ENCODE measurements at places on chromosomes 2 and 18.

DNA sequence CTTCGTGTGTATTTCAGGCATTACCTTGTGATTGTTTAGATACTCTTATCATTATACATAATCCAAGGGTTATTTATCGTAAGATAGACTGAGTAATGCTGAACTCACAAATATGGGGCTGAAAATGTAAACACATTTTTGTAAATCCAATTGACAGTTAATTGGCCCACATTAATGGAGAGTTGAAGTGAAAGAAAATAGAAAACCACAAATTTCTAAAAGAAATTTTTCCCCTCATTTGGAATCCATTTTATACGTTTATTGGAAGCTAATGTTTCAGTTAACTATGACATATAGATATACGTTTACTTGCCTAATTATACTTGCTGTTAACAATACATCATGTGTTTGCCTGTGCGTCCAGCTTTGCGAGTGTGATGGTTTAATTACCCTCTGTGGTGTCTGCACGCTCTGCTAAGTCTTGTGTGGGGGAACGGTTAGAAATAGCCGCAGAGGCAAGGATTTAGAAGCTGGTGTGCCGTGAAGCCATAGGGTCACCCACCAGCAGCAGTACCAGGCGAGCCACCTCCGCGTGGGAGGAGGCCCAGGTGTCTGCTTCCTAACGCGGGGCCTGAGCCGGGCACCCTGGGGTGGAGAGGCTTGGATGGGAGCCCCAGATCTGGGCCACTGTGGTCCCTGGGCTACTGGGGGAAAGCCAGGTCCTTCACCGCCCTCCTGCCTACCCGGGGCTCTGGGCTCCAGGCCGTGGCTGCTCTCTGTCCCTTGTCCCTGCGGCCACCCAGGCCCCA is 38.0 kb downstream of the TSHZ1 start:
- no peak for DNase-seq

DNA sequence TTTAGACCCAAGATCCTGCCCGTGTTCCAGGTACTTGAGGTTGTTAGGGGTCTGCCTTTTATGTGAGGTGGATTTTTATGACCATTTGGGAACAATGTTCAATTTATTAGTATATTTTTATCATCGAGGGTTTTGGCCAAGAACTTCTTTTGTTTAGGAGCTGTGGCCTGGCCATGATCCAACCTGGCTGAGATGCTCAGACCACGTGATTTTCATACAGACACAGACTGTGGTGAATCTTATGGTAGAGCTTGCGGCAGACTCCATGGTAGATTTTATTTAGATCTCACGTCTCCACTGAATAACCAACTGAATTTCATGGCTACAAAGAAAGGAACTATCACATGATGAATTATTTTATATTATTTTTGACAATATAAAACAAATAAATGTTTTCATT is 405.5 kb upstream of the VWC2L start:
- no peak for DNase-seq

GRCh38 chr2:232587512-232587911 is 37.0 kb downstream of the EIF4E2 start:
- no peak for DNase-seq

DNA sequence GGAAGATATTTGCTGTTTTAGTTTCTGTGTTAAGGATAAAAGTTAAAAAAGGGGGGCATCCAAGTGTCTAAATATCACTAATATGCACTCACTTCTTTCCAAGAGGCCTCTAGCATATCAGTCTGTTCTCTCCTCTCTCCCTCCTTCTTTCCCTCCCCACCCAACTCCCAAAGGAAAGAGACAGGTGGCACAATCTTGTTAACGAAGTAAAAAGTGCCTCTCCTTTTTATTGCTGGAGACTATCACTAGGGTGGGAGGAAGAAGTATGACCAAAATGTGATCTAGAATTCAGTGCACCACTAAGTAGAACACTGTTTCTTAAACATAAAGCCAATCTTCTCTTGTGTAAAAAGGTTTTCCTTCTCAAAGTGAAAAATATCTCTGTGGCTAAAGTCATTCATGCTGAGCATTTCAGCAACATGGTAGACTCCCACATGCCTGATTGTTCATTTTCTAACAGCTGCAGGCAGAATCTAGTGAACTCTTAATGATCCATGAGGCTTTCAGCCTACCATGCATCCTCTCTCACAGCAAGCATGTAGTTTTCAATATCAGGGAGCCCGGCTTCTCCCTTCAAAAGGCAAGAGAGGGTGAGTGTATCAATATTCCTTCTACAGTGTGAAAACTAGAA is 39.5 kb downstream of the RNU4ATAC start:
- no peak for DNase-seq

DNA sequence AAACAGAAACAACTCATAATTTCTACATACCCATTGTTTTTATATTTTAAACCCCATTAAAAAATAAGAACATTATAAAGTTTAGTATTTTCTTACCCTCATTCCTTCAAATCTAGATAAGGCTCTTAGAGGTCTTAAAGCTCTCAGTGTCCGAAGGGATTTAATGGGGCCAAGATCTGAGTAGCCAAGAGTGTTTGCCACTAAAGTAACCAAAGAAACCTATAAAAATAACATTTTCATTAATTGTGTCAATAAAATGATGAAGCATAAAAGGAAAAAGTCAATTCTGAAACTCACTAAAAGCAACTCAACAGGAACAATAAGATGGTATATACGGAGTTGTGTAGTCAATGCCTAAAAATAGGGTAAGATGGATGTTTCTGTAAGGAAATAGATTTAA is 105.4 kb upstream of the SCN1A start:
- DNase-seq, result no peak

DNA sequence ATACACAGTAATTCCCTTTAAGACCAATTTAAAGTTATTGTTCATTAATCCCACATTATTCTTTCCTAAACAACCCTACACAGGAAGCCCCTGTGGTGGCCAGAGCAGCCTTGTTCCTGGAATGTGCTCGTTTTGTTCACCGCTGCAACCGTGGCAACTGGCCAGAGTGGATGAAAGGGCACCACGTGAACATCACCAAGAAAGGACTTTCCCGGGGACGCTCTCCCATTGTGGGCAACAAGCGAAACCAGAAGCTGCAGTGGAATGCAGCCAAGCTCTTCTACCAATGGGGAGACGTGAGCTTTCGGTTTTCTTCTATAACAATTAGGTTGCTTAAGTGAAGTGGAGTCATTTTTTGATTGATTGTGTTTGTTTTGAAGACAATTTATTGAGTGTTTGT is 101.0 kb downstream of the UNC80 start:
- no peak for DNase-seq

DNA sequence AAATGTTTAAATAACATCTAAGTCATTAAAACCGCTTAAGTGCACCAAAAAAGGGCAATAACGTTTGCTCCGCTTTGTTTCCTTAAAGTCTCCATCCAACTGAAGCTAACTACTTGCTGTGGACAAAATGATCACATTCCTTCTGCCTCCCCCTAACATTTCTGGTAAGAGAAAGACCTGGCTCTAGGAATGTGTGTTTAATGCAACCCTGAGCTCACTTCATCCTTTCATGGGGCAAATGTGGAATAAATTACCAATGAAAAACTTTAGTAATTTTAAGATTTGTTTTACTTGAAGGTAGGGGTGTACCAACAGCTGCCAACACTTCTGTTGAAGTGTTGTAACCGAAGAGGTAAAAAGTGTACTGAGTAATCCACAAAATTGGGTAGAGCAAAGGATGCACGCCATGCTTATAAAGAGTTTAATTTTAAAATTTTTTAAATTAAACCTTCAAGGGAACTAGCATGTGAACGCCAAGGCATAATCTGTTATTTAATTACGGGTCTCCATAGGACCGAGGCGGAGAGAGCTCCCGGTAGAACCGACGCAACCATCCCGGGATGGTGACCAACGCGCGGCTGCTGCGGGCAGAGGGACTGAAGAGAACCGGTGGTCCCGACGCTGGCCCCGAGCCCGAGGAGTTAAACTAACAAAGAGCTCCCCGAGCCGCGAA is 1.1 kb downstream of the HNRNPLL start:
- peak; percentile 30 for DNase-seq

DNA sequence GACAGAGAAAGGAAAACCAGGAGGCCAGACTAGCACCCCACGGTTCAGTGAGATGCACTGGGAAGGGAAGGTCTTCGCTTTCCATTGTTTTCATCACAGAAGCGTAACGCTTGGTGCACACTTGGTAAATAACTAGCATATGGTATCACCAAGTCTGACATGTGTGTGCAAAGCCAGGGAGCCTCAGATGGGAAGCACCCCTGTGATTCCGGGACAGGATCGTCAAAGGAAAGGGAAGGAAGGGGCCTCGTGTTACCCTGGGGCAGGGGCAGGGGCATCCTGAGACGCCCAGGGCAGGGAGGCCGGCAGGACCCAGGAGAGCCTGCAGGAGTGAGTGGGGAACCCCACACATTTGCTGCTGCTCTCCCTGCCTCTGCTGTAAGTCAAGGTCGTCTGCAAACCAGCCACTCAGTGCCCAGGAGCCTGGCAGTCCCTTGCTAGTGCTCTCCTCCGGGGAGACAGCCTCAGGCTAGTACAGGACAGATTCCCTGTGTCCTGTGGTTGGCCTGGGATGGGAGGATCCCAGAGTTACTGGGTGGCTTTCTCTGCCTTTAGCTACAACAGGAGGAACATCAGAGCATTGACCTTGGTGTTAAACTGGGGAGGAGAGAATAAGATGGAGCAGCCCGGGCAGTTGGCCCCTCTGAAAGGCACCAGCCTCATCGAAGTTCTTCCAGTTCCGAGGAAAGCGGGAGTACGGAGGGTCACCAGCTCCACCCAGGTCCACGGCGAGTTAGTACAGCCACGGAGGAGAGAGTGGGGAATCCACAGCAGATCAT is 192.5 kb downstream of the NDUFA10 start:
- no peak for DNase-seq

DNA sequence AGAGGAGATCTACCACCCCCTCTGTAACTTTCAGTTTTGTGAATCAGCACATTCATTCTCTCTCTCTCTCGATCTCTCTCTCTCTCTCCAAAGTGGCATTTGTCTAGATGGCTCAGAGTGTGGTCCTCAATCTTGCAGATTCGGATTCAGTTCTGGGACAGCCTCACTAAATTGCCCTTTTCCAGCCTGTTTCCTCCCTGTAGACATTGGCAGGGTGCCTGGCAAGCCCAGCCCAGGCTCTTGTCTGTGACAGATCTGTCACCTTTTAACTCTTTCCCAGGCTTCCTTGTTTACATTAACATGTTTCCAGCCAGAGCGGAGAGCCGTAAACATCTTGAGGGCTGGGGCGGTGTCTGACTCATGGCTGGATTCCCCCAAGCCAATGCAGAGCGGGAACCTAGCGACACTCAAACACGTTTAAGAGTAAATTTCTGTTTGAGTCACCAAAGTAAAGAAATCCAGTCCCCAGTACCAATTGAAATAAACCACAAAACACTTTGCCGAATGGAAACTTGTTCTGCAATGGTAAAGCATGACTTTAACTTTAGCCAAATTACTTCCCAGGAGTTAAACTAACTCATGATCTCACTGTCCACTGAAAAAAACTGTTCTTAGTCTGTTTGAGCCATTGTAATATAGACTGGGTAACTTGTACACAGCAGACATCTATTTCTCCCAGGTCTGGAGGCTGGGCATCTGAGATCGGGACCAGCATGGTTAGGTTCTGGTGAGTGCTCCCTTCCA is 6.6 kb upstream of the CYP27C1 start:
- peak; percentile 61 for DNase-seq

DNA sequence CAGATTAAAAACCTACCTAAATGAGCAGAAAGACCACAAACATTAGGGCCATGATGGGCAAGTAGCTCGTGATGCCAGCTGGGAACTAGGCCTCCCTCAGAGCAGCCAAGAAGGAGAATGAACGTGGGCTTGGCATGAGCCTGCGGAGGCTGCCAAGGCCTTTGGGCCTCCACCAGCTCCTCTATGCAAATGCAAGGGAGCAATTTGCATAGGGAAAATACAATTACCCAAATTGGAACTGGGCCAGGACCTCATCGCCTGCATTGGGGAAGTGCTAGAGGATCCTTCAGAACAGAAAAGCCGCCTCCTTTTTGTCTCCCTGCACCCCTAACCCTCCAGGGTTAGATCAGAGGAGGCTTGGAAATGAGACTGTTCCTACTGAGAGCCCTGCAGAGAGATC is 326.4 kb downstream of the SMAD2 start:
- no peak for DNase-seq

DNA sequence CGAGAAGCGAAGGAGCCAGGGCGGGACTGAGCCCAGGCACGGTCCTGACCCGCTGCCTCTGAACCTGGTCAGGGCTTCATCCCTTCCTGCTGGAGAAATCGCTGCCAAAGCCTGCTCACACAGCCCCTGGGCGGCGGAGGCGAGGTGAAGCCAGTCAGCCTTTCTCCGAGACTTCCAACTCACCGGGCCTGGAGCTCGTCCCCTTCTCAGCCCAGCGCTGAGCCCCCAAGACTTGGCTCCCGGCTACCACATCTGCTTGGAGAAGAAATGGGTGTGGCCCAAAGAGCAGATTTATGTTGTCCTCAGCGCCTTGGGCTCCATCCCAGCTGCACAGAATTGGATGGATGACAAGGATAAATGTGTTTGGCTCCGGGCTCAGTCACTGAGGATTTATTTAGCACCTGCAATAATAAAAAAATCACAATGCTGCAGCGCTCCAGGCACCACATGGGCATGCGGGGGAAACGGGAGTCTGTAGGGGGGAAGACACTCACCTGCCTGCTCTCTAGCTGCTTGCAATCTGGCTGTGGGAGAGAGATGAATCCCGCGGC is 64.9 kb downstream of the ACTR2 start:
- no peak for DNase-seq

GRCh38 chr2:231717281-231718171 is 9.2 kb downstream of the PTMA start:
- peak; percentile 40 for DNase-seq

GRCh38 chr18:48733643-48734253 is 194.9 kb downstream of the CTIF start:
- no peak for DNase-seq

- no peak for DNase-seq
These were observed 140.7 kb upstream of the PXDN start for GRCh38 chr2:1884933-1885580.

GRCh38 chr18:12744103-12744502 is 41.3 kb downstream of the PSMG2 start:
- DNase-seq, result no peak

- no peak for DNase-seq
These were observed 598.6 kb downstream of the SLC4A3 start for GRCh38 chr2:220226076-220226475.

DNA sequence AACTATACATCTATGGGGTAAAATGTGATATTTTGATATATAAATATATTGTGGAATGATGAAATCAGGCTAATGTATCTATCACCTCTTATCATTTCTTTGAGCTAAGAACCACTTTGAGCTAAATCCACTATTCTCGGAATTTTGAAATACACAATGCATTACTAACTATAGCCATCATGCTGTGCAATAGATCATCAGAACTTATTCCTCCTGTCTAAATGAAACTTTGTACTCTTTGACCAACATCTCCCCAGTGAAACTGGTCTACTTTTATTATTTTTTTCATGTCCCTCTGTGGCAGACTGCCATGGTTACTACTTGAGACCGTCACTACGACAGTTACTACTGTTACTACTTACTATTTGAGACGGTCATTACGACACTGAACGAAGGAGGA is 11.4 kb downstream of the PECR start:
- DNase-seq, result no peak
